ENCODE measurements at places on chromosomes 7 and 10.
A peak's percentile ranks its signal among the peaks of the same experiment; 100 is the strongest.

DNA sequence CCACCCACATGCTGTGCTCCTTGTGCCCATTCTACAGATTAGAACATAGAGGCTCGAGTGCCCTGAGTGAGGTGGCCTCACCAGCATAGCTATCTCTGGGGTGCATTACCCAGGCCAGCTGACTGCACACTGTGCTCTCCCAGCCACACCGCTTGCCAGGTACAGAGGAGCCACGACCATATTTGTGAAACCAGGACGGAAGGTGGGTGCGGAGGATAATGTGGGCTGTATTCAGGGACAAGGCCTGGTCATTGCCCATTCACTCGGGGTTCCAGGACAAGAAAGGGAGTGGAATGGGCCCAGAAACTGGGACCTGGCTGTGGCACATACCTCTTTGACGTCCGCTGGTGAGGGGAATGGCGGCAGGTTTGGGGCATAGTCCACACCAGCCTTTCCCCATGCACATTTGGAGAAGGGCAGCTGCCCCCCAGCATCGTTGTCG lies 236.0 kb downstream of the TNS3 start:
- DNase-seq: no peak

DNA sequence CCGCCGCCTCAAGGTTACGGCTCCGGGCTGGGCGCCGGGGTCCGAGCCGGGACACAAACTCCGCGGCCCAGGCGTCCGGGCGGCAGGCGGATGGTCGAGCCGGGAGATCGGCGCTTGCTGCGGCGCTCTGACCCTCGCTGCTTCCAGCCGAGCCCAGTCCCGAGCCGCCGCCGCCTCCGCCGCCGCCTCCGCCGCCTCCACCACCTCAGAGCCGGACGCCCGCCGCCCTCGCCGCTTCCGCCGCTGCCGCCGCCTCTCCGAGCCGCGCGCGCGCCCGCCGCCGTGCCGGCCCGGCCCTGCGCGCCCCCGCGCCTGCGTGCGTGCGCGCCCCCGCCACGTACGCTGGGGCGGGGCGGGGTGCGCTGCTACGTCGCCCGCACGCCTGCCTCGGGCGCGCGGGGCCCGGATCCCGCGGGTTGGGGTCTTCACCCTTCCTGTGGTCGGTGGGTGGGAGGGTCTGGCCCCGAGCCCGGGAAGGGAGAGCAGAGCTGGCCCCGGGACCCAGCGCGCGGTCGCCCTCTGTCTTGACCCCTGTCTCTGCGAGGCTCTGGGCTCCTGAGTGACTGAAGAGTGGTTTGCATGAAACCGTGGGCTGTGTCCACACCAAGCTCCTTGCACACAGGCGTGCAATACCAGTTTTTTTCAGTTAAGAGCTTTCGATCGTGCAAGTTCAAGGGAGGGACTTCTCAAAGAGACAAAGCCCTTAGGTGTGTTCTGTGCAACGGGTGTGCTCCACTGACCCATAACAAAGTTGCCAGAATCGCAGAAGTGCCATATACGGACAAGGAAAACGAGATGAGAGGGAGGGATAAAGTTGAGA lies at the start of gene SMURF1:
TSS of gene SMURF1 (minus strand) at position 256 of the 820 bp plus-strand sequence. CDS start 328 bp downstream, outside the sequence.
- peak; percentile 59 for DNase-seq

DNA sequence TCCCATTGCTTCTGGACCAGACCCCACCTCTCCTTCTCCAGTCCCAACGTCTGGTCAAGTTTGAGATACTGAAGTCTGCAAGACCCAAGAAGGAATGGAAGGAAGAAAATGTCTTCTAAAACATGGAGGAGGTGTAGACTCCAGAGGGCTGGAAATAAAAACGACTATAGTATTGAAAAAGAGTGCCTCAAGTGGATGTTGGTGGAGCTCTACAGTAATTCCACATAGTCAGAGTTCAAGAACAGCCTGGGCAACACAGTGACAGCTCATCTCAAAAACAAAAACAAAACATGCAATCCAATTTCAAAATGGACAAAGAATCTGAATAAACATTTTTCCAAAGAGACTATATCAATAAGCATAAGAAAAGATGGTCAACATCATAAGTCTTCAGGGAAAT lies 2.3 kb upstream of the PCGF6 start:
- DNase-seq: no peak

DNA sequence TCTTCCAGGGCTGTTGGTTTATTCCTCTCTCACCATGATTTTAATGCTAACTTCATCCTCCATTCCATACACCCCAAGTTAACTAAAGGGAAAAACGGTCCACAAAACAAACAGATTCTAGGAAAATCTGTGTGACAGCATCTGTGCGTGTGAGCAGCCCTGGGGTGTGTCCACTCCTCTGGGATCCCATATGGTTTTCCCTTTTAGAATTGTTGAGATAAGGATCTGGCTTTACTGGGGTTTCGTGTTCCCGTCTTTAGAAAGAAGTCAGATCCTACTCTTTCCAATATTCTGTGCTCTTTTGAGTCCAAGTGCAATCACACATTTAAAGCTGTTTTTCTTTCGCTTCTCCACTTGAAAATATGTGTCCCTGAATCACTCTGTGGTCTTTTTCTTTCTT lies 257.1 kb downstream of the KLF6 start:
- DNase-seq: no peak

- DNase-seq: no peak
These were observed 157.8 kb downstream of the DNAJB6 start for GRCh38 chr7:157494506-157495176.

DNA sequence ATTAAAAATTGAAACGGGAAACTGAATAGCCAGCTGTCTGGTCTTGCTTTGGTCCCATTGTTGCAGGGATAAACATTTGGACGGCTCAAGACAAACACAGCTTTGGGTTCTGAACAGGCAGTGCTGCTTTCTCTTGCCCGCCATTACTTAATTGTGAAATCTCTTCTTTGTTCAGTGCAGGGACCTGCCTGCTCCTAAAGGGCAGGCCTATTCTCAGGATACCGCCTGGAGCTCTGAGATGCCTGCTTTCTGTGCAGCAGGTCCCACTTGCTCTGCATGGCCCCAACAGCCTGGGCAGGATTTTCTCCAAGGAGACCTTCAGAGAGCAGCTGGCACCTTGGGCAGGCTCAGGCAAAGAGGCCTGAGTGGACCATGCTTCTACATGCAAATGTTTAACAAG lies 237.6 kb downstream of the KCNMA1 start:
- DNase-seq: no peak

- DNase-seq: no peak
These were observed 69.5 kb upstream of the VOPP1 start for GRCh38 chr7:55641811-55642210.

DNA sequence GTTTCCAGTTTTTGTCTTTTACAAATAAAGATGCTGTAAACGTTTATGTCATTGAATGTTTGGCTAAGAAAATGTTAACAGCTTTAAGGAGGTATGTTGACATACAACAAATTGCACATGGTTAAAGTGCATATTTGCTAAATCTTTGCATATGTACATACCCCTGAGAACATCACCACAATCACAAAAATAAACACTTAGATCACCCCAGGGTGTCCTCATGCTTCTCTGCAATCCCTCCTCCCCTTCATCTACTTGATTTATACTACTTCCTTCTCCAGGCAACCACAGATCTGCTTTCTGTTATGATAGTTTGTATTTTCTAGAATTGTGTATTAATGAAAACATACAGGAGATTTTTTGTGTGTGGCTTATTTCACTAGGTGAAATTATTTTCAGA lies 209.5 kb downstream of the GLRX3 start:
- DNase-seq: no peak

GRCh38 chr7:112987171-112987570 lies 99.5 kb downstream of the GPR85 start:
- no peak for DNase-seq

DNA sequence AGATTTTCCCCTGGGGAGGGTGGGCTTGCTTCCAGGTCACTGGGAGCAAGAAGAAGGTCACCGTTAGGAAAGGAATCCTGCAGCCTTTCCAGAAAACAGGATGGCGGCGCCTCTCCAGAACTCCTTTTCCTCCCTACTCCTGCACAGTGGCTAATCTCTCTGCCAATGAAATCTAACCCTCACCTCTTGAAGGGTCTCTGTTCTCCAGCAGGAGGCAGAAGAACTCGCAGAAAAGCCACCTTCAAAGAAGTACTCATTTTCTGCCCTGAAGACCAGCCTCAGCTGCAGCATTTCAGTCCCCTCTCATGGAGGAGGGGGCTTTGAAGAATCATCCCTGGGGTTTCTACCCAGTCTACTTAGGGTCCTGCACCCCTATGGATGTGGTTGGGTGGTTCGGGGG lies 626.9 kb downstream of the CALN1 start:
- DNase-seq: no peak

DNA sequence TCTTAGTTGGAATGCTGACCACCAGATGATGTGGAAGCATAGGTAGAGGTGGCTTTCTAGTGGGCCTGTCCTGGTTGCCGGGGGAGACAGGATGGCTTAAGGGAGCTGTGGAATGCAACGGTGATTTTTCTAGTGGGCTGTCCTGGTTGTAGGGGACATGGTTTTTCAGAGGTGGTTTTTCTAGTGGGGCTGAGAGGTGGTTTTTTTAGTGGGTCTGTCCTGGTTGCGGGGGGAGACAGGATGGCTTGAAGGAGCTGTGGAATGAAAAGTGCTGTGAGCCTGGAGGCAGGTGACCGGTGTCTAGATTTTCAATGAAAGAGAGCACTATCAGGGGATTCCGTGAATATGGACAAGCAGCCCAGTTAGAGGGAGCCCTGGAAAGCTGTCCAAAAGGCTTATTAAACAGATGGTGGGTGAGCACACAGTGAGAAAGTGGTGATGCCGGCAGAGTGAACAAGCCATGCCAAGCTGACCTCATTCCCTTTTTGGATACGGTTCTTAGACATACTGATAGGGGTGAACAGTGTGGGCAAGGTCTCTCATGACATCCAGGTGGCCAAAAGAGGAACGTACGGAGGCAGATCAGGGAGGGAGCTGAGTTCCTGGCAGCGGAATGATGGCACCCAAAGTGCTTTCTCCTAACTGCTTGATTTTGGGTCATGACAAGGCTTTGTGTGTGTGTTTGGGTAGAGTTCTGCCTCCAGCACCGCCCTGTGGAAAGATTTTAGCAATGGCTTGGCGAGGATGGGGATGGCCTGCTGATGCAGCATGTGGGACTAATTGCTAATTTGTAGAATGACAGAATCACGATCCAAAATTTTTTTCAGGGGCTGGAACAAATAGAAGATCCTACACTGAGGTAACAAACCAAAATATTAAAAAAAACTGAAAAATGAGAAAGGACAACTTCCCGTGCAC lies 126.6 kb downstream of the TMEM178B start:
- DNase-seq: no peak

- no peak for DNase-seq
These were observed 16.8 kb downstream of the ATP6V1F start for GRCh38 chr7:128879461-128879938.

GRCh38 chr10:52368725-52369124 lies 54.6 kb downstream of the DKK1 start:
- no peak for DNase-seq

- no peak for DNase-seq
These were observed 9.3 kb upstream of the TSPAN14 start for GRCh38 chr10:80444646-80445319.

GRCh38 chr7:36300696-36301350 lies 88.8 kb upstream of the ANLN start:
- DNase-seq: no peak

GRCh38 chr7:38296059-38296857 lies 22.8 kb upstream of the TARP start:
- no peak for DNase-seq

DNA sequence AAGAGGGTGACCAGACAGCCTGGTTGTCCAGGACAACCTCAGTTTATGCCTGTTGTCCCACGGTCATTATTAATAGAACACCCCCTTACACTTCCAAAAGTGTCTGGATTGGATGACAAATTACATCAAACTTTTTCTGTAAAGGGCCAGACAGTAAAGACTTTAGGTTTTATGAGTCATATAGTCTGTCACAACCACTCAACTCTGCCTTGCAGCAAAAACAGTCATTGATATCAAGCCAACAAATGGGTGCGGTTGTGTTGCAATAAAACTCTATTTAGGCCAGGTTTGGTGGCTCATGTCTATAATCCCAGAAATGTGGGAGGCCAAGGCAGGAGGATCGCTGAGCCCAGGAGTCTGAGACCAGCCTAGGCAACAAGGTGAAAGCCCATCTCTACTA lies 66.7 kb upstream of the ATP6V0A4 start:
- no peak for DNase-seq

- DNase-seq: no peak
These were observed 285.9 kb downstream of the ADARB2 start for GRCh38 chr10:1451362-1451888.

- no peak for DNase-seq
These were observed 34.1 kb downstream of the ELFN1 start for GRCh38 chr7:1703871-1704810.

GRCh38 chr7:121428855-121429489 lies 32.9 kb upstream of the FAM3C start:
- no peak for DNase-seq

DNA sequence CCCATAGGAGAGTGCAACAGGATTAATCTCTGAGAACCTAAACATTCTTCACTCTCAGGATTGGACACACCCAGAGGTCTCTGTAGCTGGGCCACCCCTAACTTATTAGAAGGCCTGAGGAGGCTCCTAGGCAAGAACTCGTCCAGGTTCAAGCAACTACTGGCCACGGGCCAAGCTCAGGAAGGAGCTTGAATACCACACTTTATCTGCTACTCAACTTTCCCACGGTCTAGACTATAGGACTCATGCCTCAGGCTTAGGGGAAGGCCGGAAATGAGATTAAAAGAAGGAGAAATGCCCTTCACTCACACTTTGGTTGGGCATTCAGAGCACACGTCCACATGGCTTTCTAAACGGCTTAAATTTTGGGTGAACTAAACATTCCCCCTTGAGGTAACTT lies 142.8 kb upstream of the PHYHIPL start:
- no peak for DNase-seq

- peak; percentile 4 for DNase-seq
These were observed 657 bp downstream of the HACD1 start for GRCh38 chr10:17616403-17617030.

DNA sequence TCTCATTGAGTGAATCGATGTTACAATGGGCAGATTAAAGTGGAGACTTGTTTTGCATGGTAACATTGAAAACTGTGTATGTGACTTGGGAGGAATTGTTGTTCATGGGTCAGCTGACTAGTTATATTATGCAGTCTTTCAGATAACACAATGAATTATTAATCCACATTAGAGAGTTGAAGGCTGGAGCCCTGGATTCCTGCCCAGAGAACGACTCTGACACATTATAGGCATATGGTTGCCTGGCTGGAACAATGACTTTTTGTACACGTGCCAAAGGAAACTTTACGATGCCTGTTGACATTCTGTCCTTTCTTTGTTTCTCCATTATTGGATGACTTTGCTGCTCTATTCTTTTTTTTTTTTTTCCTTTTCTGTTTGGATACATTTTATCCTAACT lies 52.3 kb upstream of the TMEM229A start:
- no peak for DNase-seq

GRCh38 chr7:112701456-112701855 lies 88.7 kb downstream of the TMEM168 start:
- DNase-seq: no peak

DNA sequence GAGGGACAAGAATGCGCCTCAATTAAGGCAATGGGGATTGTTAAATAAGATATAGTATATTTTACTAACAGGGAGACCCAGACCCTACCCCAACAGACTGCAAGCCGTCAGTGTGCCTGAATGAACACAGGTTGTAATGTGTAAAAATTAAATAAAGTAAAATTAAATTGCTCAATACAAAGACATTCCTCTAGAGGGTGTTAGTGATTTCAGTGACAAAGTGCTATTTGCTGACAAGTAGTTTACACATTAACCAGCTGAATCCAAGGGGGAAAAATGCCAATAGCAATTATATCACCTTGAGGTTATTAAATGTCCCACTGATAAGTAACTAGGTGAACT lies 110.5 kb downstream of the EBF3 start:
- DNase-seq: no peak

Measured in activated T-helper 9 cell treated with anti-CD3 and anti-CD28 coated beads, Interleukin-2, amount 50 U/mL, for 16 hours (primary cell).